ENCODE measurements at places on chromosomes 2 and 18.

DNA sequence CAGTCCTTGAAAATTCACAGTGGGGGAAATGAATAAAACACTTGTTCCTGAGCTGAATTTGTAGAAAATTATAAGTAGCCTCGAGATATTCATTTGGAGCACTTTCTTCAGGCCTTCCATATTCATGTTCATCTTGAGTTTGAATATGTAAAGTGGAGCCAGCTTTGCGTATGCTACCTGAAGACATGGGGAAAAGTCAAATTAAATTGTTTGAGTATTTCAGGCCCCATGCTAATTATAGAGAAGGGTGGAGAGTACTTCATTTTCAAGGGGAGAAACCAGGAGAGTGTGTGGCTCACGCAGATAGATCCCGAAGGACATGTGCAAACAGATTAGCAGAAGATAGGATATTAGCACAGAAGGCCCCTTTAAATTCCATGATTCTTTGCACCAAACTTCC is 7.7 kb downstream of the RPRM start:
- DNase-seq = no peak

DNA sequence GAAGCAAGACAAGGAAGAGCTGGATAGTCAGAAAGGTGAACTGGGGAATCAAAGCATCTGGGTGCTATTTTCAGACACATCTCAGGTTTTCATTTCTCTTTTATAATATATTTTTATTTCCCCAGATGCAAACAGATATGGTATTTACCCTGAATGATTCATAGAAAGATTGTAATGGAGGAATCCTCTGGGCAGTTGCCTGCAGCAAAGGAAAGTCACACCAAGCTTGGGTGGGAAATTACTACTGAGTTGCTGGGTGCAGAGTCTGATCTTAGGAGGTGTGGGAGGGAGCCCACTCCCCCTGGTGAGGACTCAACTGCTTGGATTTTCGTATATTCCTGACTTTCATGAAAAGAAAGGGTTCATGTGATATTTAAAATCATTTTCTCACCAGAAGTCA is 2.1 kb downstream of the EFR3B start:
- no peak for DNase-seq

DNA sequence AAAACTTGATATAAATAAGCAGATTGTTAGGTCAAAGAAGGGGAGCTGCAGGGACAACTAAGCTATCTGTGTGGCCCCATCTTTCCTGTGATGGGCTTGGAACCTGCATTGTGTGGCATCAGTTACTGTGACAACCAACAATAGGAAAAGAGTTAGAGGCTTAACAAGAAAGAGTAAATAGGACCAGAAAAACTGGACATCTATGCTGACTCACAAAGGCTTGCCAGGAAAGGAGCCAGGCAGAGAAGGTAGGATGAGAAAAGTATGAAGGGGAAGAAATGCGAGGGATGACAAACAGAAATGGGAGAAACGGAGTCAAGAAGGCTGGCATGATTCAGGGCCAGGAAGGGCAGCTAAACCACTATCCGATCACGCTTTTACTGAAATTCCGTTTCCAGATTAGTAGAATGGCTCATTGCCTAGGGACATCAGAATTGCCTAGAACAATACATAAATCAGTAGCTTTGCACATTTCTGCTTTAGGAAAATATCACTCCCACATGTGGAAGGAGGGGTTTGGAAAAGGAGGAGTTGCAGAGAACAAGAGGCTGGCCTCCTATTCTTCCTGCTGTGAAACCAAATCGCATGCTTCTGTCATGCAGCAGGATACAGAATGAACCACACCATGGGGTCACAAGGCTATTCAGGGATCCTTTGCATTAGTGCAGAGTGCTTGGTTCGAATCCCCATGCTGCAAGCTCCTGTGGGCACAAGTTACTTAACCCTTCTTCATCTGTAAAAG is 7.3 kb downstream of the PLA2R1 start:
- no peak for DNase-seq

DNA sequence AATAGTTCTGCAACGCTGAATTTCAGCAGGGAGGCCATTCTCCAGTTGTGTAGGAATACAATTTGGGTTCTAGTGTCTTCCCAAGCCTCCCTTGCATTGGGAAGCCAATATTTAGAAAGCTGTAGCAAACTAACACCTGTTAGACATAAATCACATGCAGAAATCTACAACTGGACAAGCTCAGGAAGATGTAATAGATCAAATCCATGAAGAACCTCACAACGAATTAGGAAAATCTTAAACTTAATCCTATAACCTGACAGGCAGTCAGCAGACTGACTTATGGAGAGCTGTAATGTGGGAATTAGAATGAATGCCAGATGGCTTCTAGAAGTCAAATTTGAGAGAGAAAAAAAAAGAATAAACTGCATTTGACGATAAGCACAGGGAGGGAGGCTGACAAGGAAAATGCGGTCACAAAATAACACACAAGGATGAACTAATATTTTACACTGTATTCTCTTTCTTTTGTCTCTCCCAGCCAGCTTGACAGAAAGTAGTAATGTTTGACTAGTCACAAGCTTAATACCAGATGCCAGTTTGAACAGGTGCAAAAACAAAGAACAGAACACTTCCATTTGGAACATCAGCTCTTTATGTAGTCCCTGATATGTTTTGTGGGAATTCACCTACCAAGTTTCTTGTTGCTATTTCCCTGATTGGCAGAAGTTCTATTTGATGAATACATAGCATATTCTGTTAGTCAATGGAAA is 50.8 kb upstream of the FANCL start:
- no peak for DNase-seq

DNA sequence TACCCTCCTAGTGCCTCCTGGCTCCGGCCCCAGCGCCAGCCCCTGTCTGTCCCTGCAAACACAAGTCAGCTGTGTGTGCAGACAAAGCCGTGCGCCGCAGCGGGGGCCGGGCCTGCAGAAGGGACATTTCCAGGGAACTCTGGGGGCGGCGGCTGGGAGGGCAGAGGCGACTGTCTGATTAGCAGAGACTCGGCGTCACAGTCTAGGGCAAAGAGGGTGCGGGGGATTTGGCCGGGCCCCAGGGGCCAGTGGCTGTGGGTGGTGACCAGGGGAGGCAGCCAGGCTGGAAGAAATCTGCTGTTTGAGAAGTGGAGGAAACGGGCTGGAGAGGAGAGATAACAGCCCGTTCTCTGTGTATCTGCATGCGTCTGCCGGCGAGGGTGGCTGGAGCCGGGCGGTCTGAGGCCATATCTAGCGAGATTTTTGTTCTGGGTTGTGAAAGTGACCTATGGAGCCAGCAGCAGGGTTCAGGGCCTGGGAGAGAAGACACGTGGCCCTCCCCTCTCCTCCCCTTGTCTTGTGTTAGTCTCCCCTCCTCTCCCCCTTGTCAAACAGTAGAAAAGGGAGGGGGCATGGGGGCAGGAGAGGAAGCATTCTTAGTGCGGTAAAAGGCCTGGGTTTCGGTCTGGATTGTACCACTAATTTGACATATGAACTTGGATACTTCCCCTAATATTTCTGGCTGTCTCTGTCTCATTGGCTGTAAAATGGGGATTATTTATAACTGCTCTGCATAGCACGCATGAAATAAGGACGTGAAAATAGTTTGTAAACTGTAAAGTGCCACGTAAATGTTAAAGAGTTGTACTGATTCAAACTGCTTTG is 169.4 kb downstream of the SMAD7 start:
- DNase-seq = peak; percentile 99

- DNase-seq = no peak
These were observed 226.3 kb downstream of the NBAS start for GRCh38 chr2:15334644-15335326.

GRCh38 chr2:120716641-120717585 is 18.8 kb upstream of the GLI2 start:
- no peak for DNase-seq

GRCh38 chr18:44464398-44465180 is 216.1 kb upstream of the SETBP1 start:
- no peak for DNase-seq

- peak; percentile 93 for DNase-seq
These were observed 266.6 kb downstream of the CYP26B1 start for GRCh38 chr2:71880846-71881610.

DNA sequence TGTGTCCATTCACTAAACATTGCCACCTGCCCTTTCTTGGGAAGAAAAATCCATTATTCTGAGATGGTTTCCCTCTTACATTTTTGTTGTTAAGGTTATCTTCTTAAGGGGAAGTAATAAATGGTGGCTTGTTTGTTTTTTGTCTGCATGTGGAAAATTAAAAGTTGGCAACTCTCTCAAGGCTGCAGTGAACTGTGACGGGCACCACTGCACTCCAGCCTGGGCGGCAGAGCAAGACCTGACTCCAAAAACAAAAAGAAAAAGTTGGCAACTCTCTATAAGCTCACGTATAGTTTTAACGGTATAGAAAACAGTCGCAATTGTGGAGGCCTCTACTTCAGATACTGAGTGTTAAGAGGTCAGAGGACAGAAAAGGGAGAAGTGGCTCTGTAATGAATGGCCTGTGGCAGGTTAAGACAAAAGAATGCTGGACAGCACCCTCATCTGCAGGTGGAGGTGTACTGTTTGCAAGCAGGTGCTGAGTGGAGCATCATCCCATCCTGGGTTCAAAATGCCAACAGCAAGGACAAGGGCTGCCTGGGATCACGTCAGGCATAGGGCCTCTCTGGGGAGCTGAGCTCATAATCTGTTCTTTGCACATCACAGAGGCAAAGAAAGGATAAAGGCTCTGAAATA is 16.7 kb downstream of the L3MBTL4 start:
- DNase-seq = no peak

DNA sequence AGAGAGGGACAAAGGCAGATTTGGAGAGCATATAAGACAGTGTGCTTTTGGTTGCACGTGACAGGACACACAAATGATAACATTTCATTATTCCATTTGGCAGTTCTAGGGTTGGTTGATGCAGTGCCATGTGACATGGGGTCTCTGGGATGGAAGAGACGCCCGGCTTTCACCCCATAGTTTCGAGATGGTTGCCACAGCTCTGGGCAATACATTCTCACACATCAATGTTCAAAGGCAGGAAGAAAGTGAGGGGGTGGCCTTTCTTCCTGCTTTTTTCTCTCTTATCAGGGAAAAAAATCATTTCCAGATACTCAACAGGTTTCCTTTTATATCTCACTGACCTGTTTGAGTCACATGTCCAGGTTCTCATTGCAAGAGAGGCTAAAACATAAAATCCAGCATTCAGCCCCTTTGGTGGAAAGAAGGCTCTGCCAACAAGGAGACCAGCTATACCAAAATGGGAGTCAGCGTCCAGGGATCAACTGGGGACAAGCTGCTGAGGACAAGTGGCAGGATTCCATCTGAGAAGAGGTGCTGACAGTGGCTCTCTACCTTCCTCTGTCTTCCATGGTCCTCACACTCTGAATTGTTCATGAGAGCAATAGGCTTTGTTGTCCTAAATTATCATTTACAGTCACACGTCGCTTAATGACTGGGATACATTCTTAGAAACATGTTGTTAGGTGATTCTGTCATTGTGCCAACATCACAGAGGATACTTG is 29.1 kb upstream of the ANKRD44 start:
- DNase-seq = no peak

GRCh38 chr2:222960126-222960525 is 91.9 kb upstream of the KCNE4 start:
- no peak for DNase-seq

DNA sequence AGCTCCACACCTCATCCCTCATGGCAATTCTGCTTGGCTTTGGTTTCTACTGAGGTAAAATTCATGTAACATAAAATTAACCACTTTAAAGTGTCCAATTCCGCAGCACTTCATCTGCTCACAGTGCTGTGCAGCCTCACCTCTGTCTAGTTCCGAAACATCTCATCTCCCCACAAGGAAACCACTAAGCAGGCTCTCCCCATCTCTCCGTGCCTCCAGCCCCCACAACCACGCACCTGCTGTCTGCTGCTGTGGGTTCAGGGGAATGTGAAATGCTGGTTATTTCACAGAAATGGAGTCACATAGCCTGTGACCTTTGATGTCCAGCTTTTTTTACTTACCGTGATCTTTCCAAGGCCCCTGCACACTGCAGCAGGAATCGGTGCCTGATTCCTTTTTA is 7.7 kb upstream of the GPC1 start:
- no peak for DNase-seq

DNA sequence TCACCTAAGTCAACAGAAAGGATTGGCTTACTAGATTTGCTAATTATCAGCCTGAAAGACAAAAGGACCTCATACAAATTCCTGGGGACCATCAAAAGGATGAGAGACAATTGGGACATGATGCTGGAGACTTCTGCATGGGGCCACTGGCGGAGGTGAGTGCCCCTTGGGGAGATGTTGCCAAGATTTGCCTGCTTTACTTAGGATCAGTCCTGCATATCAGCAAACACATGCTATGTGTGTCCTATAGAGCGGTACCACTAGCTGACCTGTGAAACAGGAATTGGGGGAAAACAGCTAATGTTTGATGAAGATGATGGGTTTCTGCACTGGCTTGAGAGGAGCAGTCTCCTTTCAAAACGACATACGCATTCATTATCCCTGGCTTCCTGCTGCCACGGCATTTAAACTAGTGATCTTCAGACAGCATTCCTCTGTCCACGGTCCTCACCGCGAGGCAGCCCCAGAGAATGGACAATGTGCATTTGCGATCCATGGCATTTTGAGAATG is 104.2 kb downstream of the TGIF1 start:
- no peak for DNase-seq

- no peak for DNase-seq
These were observed 83.1 kb downstream of the FBXO15 start for GRCh38 chr18:74064510-74064909.

Data from coronary artery (tissue), 2 donors.